ENCODE measurements at places on chromosomes 2 and 18.
A peak's percentile ranks its signal among the peaks of the same experiment; 100 is the strongest.

DNA sequence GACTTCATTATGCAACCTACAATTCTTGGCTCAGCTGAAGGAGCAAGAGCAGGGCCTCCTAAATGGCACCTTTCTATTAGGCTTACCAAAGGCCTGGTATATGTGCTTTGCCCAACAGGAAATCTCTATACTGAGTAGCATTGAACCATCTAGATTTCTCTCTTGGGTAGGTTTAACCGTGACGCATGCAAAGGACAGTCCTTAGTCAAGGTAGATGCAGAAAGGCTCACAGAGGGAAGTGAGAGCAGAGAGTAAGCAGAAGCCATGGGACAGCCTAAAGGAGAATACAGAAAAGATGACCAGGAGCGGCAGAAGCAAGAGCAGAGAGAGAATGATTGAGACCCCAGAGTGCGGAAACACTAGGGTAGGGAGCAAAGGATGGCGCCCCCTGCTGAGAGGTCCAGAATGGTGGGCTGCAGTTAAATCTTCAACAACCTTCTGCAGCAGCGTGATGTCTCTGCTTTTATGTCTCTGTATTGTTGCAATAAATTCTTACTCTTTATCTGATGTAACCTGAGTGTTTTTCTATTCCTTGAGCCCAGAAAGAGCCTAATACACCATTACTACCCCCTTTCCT lies 4.7 kb upstream of the OSBPL1A start:
- DNase-seq: no peak

DNA sequence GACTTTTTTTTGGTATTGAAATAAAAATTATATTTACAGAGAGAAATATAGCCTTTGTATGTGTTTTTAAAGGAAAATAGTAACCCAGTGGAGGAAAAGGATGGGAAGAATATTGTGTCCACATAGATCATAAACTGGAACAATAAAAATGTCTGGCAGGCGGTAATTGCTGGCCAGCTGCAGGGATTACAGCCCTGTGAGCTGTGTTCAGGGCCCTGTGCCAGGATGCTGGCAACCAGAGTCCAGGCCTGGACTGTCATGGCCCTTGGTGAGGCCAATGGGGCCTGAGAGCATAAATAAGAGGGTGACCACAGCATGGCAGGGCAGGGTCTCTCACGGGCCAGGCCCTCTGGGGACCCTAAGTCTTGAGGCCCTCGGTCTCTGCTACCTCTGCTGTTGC lies 171.2 kb downstream of the ACOXL start:
- DNase-seq: no peak

GRCh38 chr2:223008956-223009355 lies 43.0 kb upstream of the KCNE4 start:
- no peak for DNase-seq

GRCh38 chr2:179429060-179429471 lies 164.4 kb upstream of the SESTD1 start:
- DNase-seq: no peak

- no peak for DNase-seq
Observed at GRCh38 chr18:67199993-67200617, 316.4 kb downstream of the DSEL start.

DNA sequence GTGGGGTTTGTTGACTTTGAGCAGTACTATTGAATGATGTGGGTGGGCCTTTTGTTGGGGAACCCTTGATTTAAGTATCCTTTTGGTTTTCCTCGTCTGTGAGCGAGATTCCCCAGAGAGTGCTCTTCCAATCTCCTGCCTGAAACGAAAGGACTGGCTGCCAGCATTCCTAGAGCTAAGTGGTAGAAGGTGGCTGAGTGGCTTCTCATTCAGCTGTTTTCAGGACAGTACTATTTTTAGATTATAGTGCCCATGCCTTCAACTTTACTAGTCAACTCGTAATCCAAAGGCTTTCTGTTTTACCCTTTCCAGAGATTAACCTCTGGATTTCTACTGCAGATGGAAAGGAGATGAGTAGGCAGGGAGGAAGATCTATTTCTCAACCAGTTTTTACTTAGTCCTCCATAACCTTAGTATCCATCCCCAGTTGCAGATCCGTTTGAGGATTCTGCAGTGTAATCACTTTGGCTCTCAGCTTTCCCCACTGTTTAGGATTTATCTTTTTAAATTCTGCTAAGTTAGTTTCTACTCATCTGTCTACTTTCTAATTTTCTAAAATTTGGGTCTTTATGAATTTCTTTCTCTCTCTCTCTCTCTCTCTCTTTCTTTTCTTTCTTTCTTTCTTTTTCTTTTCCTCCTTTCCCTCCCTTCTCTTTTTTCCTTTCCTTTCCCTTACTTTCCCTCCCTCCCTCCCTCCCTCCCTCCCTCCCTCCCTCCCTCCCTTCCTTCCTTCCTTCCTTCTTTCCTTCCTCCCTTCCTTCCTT lies 9.2 kb downstream of the SLC4A1AP start:
- no peak for DNase-seq

GRCh38 chr2:102028470-102028869 lies 36.7 kb downstream of the IL1R2 start:
- DNase-seq: no peak

DNA sequence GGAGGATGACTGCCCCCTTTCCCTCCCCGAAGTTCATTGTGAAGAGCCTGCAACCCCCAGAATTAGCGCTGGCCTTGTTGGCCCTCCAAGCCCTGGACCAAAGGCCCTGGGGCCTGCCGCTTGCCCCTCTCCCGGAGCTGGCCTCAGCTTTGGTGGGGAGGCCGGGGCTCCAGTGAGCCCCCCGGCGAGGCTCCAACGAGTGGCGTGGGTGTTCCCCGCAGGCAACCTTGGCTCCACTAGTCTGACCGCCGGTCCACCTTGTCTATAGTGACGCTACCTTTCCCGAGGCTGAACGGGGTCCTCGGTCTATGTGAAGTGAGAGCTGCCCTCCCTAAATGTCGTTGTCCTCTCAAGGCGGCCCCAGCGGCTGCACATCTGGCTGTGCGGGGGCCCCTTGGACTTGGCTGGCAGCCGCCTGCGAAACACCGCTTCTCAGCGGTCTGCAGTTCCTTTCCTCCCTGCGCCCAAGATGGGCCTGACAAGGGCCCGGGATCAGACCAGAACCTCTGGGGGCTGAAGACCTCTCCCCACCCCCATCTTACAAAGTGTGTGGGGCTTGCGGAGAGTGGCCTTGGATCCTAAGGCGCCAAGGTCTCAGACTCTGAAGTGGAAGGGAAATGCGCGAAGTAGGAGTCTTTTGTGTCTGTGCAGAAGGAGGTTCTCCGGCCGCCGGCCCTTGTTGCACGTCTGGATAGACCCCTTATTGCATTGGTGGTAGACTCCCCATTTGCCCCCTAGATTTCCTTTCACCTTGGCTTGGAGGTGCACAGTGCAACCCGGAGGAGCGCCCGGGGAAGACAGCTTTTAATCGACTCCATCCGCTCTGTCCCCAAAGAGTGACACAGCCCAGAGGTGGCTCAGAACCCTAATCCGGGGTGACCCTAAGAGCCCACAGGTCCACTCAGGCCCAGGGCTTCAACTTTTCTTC lies 3.9 kb upstream of the HOXD10 start:
- no peak for DNase-seq

- no peak for DNase-seq
Observed at GRCh38 chr2:45396671-45397070, 214.4 kb downstream of the SRBD1 start.

DNA sequence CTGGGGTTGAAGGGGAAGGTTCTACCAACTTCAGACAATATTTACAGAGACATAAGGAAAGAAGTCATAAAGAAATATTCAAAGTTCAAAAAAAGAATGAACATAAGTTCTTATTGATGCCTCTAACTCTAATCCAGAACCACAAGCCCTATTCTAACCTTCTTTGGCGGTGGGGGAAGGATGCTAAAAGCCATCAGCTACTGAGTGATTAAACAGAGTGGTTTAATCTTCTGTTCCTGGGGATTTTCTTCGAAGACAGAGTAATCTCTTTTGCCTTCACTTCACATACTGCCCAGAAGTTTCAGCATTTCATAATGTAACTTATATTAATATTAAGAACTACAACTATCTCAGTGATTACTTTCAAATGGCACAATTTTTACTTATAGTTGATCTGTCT lies 51.2 kb upstream of the TXNDC2 start:
- DNase-seq: no peak

DNA sequence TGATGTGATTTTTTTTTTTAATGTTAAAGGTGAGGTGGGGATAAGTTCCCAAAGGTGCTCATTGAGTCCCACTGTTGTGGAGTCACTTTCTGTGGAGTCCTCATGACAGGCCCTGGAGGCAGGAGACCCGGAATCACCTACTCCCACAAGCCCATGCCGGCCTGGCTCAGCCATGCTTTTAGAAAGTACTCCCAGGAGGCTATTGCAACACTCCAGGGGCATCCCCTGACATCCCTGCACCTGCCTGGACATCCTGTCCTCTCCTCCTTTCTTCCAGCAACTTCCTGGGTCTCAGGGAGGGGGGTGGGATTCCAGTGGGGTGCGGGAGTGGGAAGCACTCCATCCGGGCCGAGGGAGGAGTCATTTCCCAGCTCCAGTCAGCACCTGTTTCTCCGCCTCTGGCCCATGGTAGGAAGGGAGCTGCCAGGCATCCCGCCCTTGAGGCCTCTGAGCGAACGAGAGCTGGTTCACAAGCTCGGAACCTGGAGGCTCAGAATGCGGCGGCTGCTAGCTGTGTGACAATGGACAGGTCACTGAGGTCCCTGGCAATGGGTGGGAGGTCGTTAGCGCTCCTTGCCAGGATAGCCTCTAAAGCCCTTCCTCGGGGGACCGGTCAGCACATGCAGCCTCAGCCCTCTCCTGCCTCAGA lies 163.9 kb upstream of the ID2 start:
- DNase-seq: no peak

DNA sequence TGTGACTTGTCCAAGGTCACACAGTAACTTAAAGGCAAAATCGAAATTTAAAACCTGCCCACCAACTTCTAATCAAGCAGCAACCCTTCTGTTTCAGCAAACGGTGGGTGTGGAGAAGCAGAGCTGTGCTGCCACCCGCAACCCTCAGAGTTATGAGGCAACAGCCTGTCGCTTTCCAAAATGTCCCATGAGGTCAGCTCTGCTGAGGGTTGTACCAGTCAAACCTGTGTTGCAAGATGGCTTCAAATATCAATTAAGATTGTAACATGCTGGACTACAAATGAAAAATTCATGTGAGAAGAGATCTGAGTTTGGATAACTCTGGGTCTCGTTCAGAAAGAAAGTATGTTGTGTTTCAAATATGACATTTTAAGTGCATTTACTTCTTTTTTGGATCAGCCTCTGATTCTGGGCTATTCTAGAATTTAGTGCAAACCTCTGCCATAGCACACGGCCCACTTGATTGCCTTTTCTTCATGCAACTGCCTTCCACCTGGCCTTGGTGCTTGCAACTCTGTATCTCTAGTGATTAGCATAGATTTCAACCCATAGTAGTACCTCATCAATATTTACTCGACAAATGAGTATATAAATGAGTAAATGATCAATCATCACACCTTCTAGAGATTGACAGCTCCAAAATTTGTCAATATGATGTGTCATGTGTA lies 69.3 kb downstream of the TIMM21 start:
- no peak for DNase-seq

DNA sequence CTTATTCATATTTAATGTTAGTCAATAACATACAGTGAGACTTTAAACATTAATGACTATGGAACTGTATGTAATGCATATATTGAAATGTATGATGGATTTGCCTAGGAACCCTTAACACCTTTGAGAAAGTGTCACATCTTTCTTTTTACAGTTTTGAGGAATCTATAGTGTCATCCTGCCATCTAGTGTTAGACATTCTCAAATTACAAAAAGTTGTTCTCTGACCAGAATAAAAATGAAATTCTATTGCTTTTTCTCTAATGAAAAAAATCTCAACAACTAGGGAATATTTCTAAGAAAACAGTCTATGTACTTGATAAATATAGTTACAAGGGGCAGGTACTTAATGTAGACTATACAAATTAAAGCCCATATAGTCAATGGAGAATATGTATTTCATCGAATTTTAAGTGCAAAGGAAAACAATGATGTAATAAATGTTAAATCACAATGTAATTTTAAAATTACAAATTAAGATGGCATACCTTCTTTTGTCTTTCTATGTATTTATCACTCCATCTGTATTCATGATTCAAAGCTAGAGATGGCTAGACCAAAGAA lies 5.1 kb upstream of the CALCRL start:
- DNase-seq: no peak

GRCh38 chr2:79512442-79513401 lies at the start of gene CTNNA2:
TSS of gene CTNNA2 (plus strand) at chr2:79513051.
- DNase-seq: peak; percentile 1

GRCh38 chr2:197198890-197199289 lies 111.7 kb downstream of the ANKRD44 start:
- DNase-seq: peak; percentile 85

- no peak for DNase-seq
Observed at GRCh38 chr2:52859065-52859464, 908.5 kb upstream of the CHAC2 start.

GRCh38 chr2:2805263-2805662 lies 474.2 kb upstream of the MYT1L start:
- no peak for DNase-seq

DNA sequence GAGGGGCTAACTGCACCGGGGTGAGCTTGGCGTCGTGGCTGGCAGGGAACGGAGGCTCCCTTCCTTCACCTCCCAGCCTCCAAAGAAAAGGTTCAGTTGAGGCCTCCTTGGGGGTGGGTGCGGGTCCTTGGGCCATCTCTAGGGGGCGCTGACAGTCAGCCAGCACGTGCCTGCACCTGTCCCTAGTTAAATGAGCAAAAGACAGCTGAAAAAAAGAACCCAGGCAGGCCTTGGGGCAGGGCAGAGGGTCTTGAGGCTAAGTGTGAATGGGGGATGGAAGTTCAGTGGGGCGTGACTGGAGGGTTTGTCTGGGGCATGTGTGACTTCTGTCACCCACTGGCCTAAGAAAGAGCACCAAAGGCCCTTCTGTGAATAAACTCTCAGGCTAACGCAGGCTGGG lies 56.4 kb downstream of the ZFP36L2 start:
- DNase-seq: peak; percentile 55

- no peak for DNase-seq
Observed at GRCh38 chr2:20186078-20186854, 38.7 kb downstream of the SDC1 start.

DNA sequence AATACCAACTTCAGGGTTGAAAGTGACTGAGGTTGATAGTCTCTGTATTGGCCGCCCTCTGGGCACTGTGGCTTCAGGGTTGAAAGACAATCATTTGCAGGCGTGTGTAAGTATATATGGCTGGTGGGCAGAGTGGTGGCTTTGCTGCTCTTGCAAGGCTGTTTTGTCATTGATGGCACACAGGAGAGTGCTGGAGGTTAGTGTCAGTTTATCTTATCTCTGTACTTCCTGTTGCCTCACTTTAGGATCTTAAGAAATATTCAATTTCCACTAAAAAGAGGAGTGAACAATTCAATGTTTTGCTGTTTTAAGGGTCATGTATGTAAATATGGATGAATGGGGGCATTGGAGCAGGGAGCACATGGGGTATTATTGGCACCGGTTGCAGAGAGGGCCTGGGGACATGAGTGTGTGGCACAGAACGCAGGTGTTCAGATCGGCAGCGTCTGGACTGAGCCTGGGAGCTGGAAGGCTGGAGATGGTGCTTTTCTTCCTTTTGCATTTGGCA lies 51.5 kb downstream of the NCK2 start:
- DNase-seq: no peak

Data from stimulated activated CD4-positive, alpha-beta T cell treated with anti-CD3 and anti-CD28 coated beads, TNF-alpha, amount 100 ng/mL, for 48 hours (primary cell).